ENCODE measurements at places on chromosomes 2 and 18.

GRCh38 chr2:181241366-181241765 is 215.8 kb upstream of the ITGA4 start:
- no peak for DNase-seq

DNA sequence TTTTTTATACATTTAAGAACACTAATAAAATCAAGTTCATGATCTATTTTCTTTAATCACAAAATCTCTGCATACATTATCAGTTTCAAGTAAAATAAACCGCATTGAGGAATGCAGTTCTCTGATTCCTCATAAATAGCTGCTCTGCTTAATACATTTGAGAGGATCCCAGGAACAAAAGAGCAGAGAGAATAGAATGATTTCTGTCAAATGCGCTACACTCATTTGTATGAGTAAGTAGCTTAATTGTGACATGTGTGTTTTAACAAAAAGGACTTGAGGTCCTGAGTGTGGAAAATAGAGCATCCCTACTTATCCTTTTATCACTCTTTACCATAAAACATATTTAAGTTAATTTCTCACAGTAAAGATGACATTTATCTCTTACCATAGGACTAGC is 134.0 kb downstream of the PID1 start:
- no peak for DNase-seq

GRCh38 chr2:134773335-134773734 is 54.5 kb upstream of the TMEM163 start:
- no peak for DNase-seq

DNA sequence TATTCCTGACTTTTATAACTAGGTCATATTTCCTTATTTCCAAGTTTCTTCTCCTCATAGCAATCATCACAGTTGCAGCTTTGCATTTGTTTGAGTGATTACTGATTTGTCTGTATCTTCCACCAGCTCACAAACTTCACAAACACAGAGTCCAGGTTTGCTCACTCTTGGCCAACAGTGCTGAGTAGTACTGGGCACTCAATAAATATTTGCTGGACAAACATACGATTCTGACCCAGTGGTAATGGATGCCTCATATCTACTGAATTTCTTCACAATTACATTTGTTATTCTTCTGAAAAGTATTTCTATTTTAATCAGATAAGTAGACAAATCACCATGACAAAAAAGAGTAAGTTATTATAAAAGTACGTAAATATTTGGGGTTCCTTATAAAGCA is 516.3 kb downstream of the TDRD15 start:
- no peak for DNase-seq

GRCh38 chr2:144595686-144596072 is 75.8 kb upstream of the ZEB2 start:
- no peak for DNase-seq

DNA sequence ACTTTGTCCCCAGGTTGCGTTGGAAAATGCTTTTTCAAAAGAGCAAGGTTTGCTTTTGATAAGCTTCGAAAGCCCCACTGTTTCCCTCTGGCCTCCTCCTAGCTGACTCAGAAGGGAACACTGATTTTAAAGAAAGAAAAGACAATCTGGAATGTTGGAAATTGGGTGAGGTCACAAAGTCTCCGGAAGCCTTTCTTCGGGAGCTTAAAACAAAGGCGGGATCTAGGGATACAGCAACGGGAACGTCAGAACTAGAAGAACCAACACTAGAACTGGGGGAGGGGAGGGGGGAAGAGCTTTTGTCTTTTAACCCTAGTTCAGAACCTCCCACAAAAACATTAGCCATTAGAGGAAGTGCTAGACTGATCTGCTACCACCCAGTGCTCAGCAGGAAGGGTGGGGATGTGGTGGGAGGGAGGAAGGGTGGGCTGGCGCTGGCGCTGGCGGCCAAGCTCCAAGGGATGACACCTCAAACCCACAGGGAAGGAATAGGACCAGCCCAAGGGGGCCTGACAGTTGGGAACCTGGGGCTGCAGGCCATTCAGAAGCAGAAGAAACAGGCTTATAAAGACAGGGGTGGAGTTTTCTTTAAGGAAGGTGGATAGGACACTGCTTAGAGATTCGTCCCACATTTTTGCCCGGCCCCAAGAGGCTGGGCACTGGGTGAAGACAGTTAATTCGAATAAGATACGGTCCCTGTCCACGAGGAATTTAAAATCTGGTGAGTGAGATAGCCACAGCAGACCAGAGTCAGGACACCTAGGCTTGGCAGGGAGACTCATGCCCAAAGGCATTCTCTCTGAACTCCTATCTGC is 1.7 kb downstream of the TMSB10 start:
- DNase-seq, result no peak

- no peak for DNase-seq
These were observed 132.9 kb upstream of the SIX2 start for GRCh38 chr2:45141883-45142866.

DNA sequence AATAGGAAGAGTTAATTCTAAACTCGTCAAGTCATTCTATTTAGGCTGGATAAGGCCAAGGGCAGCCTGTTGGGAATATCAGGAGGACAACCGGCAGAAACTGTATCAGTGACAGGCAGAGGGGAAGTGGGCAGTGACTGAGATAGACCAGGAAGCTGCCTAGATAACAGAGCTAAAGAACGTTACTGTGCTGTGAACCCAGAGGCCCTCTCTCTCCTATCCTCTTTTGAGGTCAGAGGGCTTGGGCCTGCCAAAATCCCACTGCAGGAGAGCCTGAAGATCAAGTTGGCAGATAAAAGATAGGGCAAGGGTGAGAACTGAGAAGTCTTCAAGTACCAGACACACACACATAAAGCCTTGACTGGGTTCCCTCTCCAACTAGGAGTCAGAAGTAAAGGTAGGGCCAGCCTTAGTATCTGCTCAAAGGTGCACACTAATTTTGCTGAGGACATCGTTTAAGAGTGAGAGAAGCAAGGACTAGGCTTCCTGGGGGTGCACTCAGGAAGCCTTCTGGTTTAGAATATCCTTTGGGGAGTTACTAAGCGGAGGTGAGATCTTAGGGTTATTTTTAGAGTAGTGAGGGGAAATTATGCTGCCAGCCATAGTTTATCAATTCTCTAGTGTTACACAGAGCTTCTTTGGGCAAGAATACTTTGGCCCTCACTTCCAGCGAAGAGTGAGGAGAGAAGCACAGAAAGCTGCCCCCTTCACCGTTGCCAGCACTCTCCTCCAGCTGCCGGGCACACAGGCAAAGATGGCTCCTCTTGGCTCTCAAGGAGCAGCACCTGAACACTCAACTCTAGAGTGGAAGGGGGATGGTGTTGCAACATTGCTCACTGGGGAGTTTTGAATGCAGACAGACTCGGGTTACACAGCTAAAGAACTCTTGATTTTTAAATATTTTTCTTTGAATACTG is 9.8 kb downstream of the CAVIN2 start:
- DNase-seq, result no peak

DNA sequence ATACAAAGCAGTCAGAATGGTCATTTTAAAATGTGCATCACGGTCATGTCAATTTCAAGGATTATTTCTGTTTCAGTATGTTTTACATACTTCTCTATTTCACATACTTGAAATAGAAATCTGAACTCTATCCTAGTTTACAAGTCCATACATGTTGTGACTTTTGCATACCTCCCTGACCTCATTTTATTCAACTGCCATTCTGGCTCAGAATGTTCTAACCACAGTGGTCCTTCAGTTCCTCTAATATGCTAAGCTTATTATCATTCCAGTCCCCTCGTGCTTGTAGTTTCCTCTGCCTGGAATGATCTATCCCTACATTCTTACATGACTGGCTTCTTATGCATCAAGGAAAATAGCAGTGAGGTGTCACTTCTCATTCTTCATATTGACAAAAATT is 295.6 kb downstream of the KIAA1328 start:
- no peak for DNase-seq

- no peak for DNase-seq
These were observed 67.3 kb downstream of the RHBDD1 start for GRCh38 chr2:226903179-226903578.

- DNase-seq, result no peak
These were observed 236.7 kb downstream of the TCF4 start for GRCh38 chr18:55351241-55351691.

- DNase-seq, result no peak
These were observed 38.8 kb downstream of the AQP4 start for GRCh38 chr18:26826656-26827235.

DNA sequence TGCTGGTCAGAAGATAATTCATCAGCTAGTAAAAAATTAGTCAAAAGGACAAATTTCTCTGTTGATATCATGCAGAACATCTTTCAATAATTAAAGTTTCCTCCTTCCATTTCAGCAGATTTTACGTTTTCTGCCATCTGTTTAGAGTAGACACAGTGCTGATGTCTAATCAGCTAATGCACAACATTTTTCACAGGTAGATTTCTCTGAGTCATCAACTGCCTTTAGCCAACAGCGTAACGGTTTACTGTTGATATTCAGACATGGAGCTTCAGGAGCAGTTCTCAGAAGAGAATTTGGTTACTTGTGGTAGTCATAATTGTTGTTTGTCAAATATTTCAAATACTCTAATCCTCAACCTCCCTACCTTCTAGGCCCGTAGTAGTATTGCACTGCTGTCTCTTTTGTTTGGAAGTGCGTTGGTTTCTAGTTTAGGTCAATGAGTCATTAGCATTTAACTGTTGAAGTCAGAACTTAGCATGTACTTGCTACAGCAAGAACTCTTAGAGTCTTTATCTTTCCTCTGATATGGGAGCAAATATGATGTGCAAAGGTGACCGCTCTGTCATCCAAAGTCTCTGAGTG is 86.8 kb upstream of the TFPI start:
- DNase-seq, result no peak

DNA sequence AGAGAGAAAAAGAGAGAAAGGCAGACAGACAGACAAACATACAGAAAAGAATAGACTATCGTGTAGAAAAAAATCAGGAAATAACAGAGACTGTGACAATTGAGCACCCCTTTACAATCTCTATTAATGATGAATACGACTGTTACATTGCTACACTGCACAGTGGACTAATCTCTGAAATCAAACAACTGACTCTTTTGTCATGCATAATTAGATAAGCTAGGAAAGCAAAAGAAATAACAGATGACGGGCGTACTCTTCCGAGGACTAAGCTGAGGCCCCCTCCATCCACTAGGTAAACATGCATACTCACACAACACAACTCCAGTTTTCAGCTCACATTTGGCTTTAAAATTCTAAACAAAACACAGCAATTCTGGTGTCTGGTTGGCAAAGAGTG is 267.0 kb downstream of the NOL4 start:
- no peak for DNase-seq

- no peak for DNase-seq
These were observed 38.7 kb upstream of the ANXA4 start for GRCh38 chr2:69703189-69703588.

All from activated naive CD4-positive, alpha-beta T cell (primary cell).